Esophagus mucosa (tissue), 1 donor: ENCODE measurements at places on chromosomes 4 and X.
A peak's percentile ranks its signal among the peaks of the same experiment; 100 is the strongest.

DNA sequence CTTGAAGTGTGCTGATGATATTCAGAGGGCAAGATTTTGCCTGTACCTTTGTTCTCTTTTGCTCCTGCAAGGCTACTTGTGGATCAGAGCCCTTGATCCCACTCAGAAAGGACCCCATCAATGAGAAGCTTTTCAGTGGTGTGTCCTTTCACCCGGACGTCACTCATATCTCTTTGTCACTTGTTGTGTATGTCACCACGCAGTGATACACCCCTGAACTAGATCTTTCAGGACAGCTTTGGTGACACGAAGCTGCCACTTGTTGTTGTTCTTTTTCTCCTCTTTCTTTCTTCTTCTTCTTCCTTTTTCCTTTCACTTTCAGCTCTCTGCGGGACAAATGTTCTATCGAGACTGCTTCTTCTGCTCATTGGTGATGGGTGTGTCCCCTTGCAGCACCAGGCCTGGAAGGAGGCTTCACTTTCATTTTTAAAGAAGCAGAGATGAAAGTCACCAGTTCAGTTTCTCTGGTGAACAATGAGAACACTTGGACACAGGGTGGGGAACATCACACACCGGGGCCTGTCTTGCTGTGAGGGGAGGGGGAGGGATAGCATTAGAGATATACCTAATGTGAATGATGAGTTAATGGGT lies 83.6 kb downstream of the NBDY start:
- ATAC-seq = peak; percentile 62

DNA sequence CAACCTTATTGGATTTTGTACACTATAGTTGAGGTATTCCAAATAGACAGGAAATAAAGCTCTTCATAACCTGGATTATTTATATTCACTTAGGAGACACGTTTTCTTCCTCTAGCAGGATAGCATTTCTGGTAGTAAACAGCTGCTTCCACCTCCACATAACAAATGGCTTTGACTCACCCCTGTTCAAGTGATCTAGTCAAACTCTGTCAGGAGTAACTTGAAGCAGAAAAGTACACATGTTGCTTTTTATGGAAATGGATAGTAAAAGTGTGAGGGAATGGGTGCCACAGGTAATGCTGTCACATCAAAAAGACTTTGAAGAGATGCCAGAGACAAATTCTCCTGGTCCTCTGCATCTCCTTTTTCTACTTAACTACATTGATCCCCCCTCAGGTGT lies 258.7 kb upstream of the SLC7A11 start:
- ATAC-seq = no peak

GRCh38 chr4:6727081-6727942 lies 11.3 kb downstream of the BLOC1S4 start:
- ATAC-seq = no peak

DNA sequence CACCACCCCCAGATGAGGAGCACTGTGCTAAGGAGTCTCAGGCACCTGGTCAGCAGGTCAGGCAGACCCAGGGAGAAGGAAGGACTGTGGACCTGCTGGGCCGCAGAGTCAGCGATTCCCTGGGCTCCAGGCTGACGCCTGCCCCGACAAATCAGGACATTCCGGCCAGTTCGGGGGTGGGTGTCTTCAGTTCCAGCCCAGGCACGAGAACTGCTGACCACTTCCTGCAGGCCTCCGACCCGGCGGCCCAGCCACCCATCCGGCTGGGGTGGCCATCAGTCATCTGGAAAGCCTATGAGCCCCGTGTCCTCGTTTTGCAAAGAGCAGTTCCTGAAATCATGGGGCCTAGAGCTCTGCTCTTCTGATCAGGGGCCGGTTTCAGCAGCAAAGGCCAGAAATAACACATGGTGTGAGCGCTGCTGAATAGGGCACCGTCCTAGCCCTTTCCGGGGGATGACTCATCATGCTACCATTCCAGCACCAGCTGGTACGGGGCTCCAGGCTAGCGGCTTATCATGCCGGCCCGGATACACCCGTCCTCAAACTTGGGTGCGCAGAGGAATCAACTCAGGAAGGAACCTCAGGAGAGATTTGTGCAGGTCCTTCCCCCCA lies 7.8 kb upstream of the SH3TC1 start:
- ATAC-seq = peak; percentile 58

GRCh38 chr4:139602776-139603360 lies 46.8 kb upstream of the SETD7 start:
- ATAC-seq = no peak

- peak; percentile 71 for ATAC-seq
These were observed 39.9 kb upstream of the PCDH19 start for GRCh38 chrX:100449696-100450608.

DNA sequence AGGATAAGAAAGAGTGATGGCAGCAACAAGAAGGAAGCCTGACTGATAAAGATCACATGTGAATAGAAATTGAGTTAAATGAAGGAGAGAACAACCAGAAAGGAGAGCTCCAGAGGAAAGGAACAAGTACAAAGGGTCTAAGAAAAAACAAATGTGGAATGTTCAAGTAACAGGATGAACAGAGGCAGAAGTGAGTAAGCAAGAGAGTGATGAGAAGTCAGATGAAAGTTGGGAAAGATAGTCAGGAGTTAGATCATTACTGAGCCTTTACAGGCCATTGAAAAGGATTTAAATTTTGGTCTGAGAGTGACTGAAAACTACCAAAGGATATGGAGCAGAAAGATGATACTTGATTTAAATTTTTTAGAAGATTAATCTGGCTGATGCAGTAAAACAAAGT lies 38.1 kb downstream of the NFXL1 start:
- no peak for ATAC-seq
